ENCODE measurements at places on chromosomes 13 and 19.

DNA sequence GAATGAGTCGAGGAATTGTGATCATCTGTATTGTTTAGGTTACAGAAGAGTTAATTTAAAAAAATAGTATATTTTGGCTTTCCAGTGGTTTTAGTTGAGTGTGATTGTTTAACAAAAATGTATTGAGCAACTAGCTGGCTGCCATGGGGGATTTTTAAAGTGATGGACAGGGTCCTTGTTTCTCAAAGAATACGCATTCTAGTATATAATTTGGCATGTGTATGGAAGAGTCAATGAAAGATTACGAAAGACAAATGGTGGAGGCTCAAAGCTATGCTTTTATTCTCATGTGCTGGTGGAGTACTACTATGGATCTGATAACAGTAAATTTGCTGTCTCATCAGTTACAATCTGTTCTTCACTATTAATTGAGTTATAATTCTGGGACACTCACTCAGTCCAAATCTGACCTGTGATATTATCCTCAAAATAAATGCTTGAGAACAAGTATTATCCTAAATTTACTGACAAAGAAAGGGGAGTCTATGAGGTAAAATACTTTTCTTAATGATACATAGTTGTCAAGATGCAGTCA is 240.0 kb downstream of the GPC6 start:
- DNase-seq: no peak

- DNase-seq: no peak
Measured at GRCh38 chr19:48670699-48671445, 1.9 kb downstream of the NTN5 start.

GRCh38 chr13:72469906-72470305 is 257.5 kb downstream of the MZT1 start:
- no peak for DNase-seq

GRCh38 chr19:6868351-6868750 is 19.0 kb upstream of the ADGRE1 start:
- DNase-seq: peak; percentile 41

- peak; percentile 55 for DNase-seq
Measured at GRCh38 chr13:114143806-114144605, 11.6 kb upstream of the RASA3 start.

GRCh38 chr19:3465552-3465951 is 14.8 kb downstream of the SMIM24 start:
- no peak for DNase-seq

DNA sequence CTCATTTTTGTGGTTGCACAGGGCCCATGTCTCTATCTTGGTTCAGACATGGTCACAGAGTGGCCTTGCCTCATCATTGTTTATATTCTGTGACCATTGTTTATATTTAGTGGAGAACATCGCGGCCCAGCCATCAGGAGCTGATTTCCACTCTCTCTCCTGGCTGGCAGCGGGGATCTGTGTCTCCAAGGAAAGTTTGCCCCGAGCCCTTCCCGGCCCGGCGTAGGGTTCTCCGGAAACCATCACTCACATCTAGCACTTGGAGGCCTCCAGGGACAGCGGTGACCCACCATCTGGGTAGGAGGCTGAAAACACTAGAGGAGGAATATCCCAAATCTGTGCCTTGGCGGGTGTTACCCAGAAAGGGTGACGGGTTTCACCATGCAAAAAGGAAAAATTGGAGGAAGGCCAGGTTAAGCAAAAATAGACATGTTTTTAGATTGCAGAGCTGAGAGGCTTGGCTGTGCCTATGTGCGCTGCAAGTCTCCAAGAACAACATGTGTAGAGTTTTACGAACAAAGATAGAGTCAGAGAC is 726 bp upstream of the ZNF358 start:
- DNase-seq: peak; percentile 95

- no peak for DNase-seq
Measured at GRCh38 chr13:24005755-24006281, 108.5 kb upstream of the C1QTNF9B start.

GRCh38 chr13:62964522-62964921 is 1548.9 kb upstream of the PCDH20 start:
- DNase-seq: no peak

DNA sequence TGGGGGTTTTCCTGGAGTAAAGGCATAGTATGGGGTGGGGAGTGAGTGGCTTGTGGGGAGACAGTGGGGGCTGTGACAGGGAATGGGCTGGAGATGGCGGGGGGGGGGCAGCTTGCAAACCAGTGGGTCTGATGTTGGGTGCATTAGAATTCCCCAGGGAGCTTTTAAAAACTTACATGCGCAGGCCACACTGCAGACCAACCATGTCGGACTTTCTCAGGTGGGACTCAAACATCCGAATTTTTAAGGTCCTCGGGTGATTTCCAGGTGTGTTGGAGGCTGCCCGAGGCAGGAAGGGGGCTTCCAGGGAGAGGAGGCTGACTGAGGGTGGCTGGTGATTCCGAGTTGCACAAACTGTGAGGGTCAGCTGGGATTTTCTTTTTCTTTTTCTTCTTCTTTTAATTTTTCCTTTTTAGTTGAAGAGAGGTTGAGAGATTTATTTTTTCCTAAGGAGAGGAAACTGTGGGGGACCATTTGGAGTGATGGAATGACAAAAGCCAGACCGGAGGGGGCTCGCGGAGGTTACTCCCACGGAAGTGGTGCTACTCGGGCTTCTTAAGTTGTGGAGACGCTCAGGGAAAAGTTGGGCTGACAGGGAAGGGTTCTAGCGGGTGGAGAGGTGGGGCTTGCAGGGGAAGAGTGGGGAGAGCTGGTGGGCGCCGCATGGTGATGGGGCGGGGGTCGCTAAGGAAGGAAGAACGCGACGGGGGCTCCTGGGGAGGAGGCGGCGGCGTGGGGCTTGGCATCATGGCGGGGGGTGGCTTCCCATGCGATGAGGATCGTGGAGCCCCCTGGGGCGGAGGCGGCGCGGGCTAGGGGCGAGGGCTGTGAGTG is 997 bp upstream of the CACNG8 start:
- DNase-seq: no peak

GRCh38 chr19:11106477-11106876 is 17.2 kb downstream of the LDLR start:
- no peak for DNase-seq

- DNase-seq: no peak
Measured at GRCh38 chr13:107348925-107349324, 781.0 kb upstream of the ARGLU1 start.

- no peak for DNase-seq
Measured at GRCh38 chr19:31253526-31254179, 95.6 kb downstream of the TSHZ3 start.

- DNase-seq: no peak
Measured at GRCh38 chr13:26923824-26924605, 163.4 kb upstream of the GPR12 start.

All from tibial artery (tissue), 4 donors.